Left kidney (tissue), 8 donors: ENCODE measurements at places on chromosomes 12 and 14. TPM values are rescaled to one million over a fixed set of nuclear protein-coding genes. Genes with fewer than 3 reads are reported as not detected.
A peak's percentile ranks its signal among the peaks of the same experiment; 100 is the strongest.

Gene TMEM52B
- polyA plus RNA-seq, result 147 TPM

GRCh38 chr14:30283822-30284446, 275.0 kb upstream of the G2E3 start:
- peak; percentile 21 for DNase-seq

DNA sequence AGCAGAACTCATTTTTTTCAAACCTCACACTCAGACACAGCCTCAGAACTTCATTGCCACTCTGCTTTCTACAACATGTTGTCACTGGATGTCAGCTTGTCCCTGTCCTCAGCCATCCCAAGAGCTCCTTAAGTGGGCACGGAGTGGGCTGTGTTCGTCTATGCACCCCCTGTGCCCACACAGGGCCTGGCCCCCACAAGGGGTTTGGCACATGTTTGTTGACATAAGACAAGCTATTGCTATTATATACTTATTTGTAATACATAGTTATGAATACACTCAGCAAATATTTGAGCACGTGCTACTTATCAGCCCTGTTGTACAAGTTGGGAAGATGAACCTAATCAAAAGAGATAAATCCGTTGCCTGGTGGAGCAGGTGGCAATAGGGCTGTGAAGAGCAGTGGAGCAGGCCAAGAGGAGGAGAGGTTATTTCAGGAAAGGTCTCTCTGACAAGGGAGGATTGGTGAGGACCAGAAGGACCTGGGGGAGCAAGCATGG, 4.3 kb upstream of the BDKRB1 start:
- no peak for DNase-seq

DNA sequence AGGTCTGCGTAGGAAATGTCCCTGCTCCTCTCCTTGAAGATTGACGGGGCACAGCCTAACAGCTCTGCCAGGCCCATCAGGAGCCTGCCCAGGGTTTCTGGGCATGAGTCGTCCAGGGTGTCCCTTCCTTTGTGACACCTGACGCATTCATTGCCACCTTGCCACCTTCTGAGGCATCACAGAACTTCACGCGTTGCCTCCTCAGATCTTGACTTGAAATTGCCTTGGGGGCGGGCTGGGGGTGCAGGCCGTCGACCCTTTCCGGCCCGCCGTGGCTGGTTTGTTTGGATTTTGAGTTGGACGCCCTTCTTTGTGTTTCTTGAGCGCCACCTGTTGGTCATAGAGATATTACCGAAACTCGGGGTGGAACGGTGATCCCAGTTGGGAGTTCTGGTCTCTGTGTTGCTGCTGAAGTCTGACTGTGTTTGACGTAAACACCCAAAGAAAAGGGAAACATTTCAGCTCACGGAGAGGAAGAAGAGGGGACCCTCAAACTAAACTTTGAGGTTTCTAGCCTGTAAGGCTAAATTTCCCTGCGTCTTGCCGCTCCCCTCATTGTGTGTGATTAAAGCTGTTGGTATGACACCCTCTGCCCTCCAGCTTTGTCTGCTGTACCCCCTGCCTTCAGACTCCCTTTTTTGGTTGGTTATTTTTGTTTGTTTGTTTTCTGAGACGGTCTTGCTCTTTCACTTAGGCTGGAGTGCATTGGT, 44.6 kb downstream of the MLXIP start:
- DNase-seq, result peak; percentile 76

- DNase-seq, result no peak
Observed at GRCh38 chr12:53061404-53062010, 11.6 kb downstream of the TNS2 start.

GRCh38 chr14:34780646-34781045, 66.3 kb upstream of the CFL2 start:
- no peak for DNase-seq

DNA sequence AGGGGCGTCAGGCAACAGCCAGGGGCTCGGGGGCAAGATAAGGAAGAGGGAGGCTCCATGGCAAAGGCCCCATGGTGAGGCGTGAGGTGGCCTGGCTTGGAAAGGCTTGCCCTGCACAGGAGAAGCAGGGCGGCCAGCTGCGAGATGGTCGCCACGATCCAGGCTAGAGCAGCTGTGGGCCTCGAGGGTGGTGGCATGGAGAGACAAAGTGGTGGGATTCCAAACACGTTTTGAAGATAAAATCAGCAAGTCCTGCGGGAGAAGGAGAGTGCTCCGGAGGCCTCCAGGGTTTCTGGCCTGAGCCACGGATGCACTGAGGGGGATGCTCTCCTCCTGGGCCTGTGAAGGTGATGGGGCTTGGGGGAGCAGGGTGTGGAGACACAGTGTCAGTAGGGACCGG, 20.5 kb upstream of the DLK1 start:
- no peak for DNase-seq

DNA sequence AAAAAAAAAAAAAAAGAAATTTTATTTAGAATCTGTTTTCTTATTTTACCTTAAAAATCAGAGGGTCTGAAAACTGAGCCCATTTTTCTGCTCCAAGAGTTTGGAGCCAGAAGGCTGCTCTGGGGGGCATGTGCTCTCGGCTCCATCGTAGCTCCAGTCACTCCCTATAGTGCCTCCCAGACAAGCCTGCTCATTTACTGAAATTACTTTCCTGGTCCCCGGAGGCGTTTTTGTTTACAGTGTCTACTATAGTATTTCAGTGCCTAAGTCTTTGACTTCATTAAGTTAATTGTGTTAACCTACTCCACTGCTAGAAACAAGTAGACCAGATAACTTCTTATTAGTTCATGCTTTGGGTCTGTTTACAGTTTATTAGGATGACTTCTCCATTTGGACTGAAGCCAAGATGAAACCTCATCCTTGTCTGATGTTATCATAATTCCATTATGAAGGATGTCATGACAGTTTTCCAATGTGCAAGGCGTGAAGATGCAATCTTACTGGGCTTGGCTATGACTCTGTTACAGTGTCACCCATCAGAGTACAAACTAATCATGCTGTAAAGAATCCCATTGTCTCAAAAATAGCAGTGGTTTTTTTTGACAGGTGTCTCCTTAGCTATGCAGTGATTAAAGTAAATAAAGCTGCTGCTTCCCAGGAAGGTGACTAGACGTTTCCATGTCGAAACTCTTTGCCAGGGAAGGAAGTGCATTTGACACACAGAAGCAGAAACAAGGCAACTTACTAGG, 182.3 kb downstream of the TMEM132C start:
- DNase-seq, result no peak

GRCh38 chr14:44970907-44971306, 8.9 kb downstream of the TOGARAM1 start:
- DNase-seq, result no peak
